ENCODE measurements at places on chromosomes 7 and 10. TPM values are rescaled to one million over a fixed set of nuclear protein-coding genes. Genes with fewer than 3 reads are reported as not detected.

SPOCK2 gene
- 1.2 TPM for total RNA-seq

CNTNAP2 gene
- 0.53 TPM for total RNA-seq

MOGAT3 gene
- total RNA-seq: not detected

CD36 gene
- total RNA-seq: 0.47 TPM

Data from hair follicular keratinocyte (primary cell).